ENCODE measurements at places on chromosomes 16 and 17. TPM values are rescaled to one million over a fixed set of nuclear protein-coding genes. Genes with fewer than 3 reads are reported as not detected.
A peak's percentile ranks its signal among the peaks of the same experiment; 100 is the strongest.

MRPL10 gene
- total RNA-seq, result 13.7 TPM

GRCh38 chr17:10420811-10421210 is 939 bp downstream of the MYH8 start:
- no peak for DNase-seq
- no peaks in the 10 kb centered on the region for H3K27me3 ChIP-seq
- no peak overlapping the region for H3K4me3 ChIP-seq
- no peaks in the 10 kb centered on the region for H3K36me3 ChIP-seq
- no peaks in the 10 kb centered on the region for H3K4me1 ChIP-seq

CES4A gene
- 0.11 TPM for total RNA-seq

KRTAP3-2 gene
- not detected for total RNA-seq

- no peak for DNase-seq
- no peak overlapping the region for H3K4me3 ChIP-seq
Measured at GRCh38 chr17:69404399-69404798, 10.1 kb upstream of the MAP2K6 start.

MYH3 gene
- 0.32 TPM for total RNA-seq

DYNLRB2 gene
- total RNA-seq, result not detected

DNA sequence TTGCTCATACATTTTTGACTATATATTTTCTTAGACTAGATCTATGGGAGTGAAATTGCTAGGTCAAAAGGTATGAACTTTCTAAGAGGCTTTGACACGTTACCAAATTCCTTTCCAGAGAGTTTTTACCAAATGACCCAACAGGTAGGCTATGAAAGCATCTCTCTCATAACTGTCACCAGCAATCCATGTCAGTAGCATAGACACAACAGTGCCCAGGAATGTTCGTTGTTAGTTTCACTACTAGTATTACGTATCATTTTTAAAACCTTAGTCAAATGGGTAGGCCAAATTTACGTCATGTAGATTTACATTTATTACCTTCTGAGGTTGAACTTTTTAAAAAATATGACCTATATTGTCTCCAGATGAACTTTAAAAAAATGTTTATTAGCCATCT is 66.8 kb downstream of the MARCHF10 start:
- DNase-seq, result no peak
- no peak overlapping the region for H3K27ac ChIP-seq
- H3K36me3 ChIP-seq, result no peaks in the 10 kb centered on the region
- no peak overlapping the region for H3K4me3 ChIP-seq
- no peaks in the 10 kb centered on the region for H3K27me3 ChIP-seq

DNA sequence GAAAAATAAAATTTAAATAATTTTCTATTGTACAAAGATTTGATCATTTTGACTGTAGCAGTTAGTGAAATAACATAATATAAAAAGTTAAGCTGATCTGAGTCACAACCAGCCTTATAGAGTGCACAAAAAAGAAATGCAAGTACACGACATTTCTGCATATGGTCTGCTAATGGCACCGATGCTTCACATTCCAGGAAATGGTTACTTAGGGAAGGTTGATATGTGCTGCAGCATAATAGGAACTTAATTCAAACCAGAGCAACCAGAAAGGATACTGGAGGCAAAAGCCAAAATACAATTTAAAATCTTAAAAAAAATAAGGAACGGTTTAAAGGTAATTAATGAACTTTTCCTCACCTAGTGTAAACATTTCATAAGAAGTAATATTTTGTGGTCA is 10.0 kb upstream of the CFDP1 start:
- H3K4me1 ChIP-seq, result no peaks in the 10 kb centered on the region
- H3K27ac ChIP-seq, result no peak overlapping the region
- no peaks in the 10 kb centered on the region for H3K36me3 ChIP-seq
- DNase-seq, result no peak
- no peaks in the 10 kb centered on the region for H3K27me3 ChIP-seq
- no peak overlapping the region for H3K4me3 ChIP-seq

CXCL16 gene
- 12.5 TPM for total RNA-seq

DNA sequence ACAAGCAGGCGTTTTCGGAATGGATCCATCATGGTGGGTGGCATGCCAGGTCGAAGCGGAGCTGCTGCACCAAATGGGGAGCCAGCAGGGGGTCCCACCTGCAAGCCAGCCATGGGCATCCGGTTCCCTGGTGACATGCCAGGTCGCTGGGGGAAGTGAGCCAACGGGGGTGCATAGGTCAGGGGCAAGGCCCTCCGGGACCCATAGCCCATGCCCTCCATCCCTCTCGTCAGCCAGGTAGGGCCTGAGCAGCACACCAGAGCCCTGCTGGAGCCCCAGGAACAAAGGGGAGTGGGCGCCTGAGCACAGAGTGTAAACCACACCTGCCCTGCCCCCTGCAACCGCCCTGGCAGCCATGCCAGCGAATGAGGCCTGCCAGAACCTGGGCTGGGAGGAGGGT is 5.0 kb downstream of the SMARCD2 start:
- no peaks in the 10 kb centered on the region for H3K27me3 ChIP-seq
- peak overlapping the region; percentile 89 for H3K27ac ChIP-seq
- H3K4me3 ChIP-seq, result peak overlapping the region; percentile 98

DNA sequence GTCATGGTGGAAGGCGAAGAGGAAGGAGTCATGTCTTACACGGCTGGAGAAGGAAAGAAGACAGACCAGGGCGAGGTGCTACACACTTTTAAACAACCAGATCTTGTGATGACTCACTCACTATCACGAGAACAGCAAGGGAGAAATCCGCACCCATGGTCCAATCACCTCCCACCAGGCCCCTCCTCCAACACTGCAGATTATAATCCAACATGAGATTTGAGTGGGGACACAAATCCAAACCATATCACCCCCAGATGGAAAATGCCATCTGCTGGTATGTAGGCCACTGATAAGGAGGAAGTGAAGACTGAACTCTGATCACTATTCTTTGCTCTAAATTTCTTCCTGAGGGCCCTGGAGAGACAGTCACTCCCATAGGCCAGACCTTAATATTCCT is 7.5 kb upstream of the ITGAX start:
- DNase-seq, result no peak
- no peak overlapping the region for H3K4me3 ChIP-seq
- H3K36me3 ChIP-seq, result no peaks in the 10 kb centered on the region
- H3K27ac ChIP-seq, result no peak overlapping the region
- H3K4me1 ChIP-seq, result no peaks in the 10 kb centered on the region

EPOP gene
- 2.1 TPM for total RNA-seq

DNA sequence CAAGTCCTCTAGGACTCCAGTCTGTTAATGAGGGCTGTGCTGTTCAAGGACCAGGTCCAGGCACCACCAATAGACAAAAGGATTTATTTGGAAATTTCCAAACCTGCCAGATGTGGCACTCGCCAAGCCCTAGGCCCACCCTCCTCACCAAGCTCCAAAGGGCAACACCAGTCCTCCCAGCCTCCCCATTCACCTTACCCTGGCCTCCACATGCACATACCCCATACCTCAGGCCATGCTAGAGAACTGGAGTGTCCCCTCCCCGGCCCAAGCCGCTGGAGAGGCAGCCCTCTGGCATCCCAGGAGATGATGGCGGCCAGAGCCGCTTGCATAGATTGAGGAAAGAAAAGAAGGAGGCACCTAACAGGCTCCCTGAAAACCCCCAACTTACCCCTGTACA is 4.6 kb upstream of the FTSJ3 start:
- peaks cover 14% of the 10 kb centered on the region for H3K4me1 ChIP-seq
- peaks cover 76% of the 10 kb centered on the region for H3K36me3 ChIP-seq
- no peak overlapping the region for H3K4me3 ChIP-seq
- H3K27me3 ChIP-seq, result no peaks in the 10 kb centered on the region

GRCh38 chr16:4888428-4889135 is 41.3 kb downstream of the UBN1 start:
- H3K4me3 ChIP-seq, result no peak overlapping the region
- H3K27ac ChIP-seq, result no peak overlapping the region
- no peaks in the 10 kb centered on the region for H3K4me1 ChIP-seq
- H3K36me3 ChIP-seq, result peaks cover 84% of the 10 kb centered on the region

DNA sequence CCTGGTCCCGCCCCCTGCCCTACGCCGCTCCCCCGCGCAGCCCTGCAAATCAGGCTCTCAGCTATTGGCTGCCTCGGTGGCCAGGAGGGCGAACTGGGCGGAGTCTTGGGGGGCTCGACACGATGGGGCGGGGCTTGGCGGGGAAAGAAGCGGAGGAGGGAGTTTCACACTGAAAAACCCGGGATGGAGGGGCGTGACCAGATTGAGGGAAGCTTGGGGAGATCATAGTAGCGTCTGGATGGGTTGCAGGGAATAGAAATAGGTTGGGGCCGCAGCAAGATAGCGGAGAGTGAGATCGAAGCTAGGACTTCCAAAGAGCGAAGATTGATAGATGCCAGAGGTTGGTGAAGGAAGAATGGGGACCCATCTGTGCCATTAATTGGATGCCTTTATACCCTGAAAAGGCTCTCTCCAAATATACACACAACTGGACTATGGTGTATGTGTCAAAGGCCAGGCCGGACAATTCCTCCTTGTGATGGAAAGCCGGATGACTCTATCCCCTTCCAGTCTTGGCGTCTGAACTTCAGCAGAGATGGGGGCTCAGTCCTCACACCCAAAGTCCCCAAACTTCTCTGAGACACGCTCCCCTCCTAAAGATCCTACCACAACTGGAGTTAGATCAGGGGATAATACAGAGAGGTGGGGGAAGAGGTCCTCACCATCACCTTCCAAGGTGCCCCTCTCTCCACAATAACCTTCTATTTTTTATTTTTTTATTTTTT is 376 bp upstream of the STAC2 start:
- H3K36me3 ChIP-seq, result no peaks in the 10 kb centered on the region
- peak overlapping the region; percentile 87 for H3K27ac ChIP-seq
- peak overlapping the region; percentile 75 for H3K4me3 ChIP-seq
- H3K4me1 ChIP-seq, result peaks cover 30% of the 10 kb centered on the region
- DNase-seq, result peak; percentile 60

GRCh38 chr16:51389881-51390280 is 238.8 kb upstream of the SALL1 start:
- no peak for DNase-seq
- H3K36me3 ChIP-seq, result no peaks in the 10 kb centered on the region
- H3K4me3 ChIP-seq, result no peak overlapping the region
- no peaks in the 10 kb centered on the region for H3K27me3 ChIP-seq
- no peaks in the 10 kb centered on the region for H3K4me1 ChIP-seq

GRCh38 chr16:12573730-12574383 is 229.8 kb downstream of the CPPED1 start:
- no peaks in the 10 kb centered on the region for H3K4me1 ChIP-seq
- H3K27me3 ChIP-seq, result no peaks in the 10 kb centered on the region
- no peak overlapping the region for H3K27ac ChIP-seq
- H3K36me3 ChIP-seq, result no peaks in the 10 kb centered on the region

RGS9 gene
- total RNA-seq, result 0.21 TPM

- H3K36me3 ChIP-seq, result no peaks in the 10 kb centered on the region
- no peak overlapping the region for H3K4me3 ChIP-seq
- H3K27me3 ChIP-seq, result no peaks in the 10 kb centered on the region
- H3K4me1 ChIP-seq, result no peaks in the 10 kb centered on the region
Measured at GRCh38 chr16:53726625-53727024, 22.7 kb downstream of the FTO start.

- H3K27ac ChIP-seq, result no peak overlapping the region
- H3K4me3 ChIP-seq, result no peak overlapping the region
- no peaks in the 10 kb centered on the region for H3K27me3 ChIP-seq
- H3K4me1 ChIP-seq, result no peaks in the 10 kb centered on the region
Measured at GRCh38 chr17:49031965-49032928, 35.1 kb downstream of the IGF2BP1 start.

DNA sequence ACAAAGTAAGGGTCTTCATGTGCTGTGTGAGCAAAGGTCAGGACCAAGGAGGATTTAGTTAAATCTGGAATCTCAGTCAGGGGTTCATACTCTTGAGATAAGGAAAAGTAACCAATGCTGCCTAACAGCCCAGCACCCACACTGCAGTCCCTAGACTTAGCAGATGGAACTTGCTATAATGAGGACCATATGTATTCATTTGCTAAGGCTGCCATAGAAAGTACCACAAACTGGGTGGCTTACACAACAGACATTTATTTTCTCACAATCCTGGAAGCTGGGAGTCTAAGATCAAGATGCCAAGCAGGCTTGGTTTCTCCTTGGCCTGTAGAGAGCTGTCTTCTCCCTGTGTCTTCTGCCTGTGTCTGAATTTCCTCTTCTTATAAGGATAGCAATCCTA is 20.8 kb downstream of the ZP2 start:
- no peaks in the 10 kb centered on the region for H3K27me3 ChIP-seq
- no peak overlapping the region for H3K4me3 ChIP-seq
- DNase-seq, result no peak

ZC3H7A gene
- 56.9 TPM for total RNA-seq

DNA sequence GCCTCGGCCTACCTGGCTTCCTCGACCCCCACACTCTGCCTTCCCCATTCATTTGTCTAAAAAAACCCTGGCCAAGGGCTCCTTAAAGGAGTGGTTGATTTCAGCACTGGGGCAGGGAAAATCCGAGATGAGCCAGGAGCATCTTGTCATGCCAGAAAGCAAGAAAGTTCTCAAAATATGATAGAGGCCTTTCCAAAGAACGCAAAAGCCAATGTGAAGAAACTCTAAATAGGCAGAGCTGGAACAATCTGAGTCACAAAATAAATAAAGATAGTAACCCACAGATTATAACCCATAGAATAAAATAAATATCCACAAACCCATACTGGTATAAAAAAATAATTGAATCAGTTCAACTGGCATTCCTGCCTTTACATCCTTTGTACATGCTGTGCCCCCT is 192.3 kb upstream of the SALL1 start:
- no peaks in the 10 kb centered on the region for H3K4me1 ChIP-seq
- no peak for DNase-seq
- H3K36me3 ChIP-seq, result no peaks in the 10 kb centered on the region
- no peak overlapping the region for H3K4me3 ChIP-seq
- H3K27ac ChIP-seq, result no peak overlapping the region
- H3K27me3 ChIP-seq, result no peaks in the 10 kb centered on the region

CACNG1 gene
- total RNA-seq, result not detected

- no peaks in the 10 kb centered on the region for H3K4me1 ChIP-seq
- no peak overlapping the region for H3K27ac ChIP-seq
- H3K4me3 ChIP-seq, result no peak overlapping the region
- H3K27me3 ChIP-seq, result no peaks in the 10 kb centered on the region
Measured at GRCh38 chr16:67021321-67021720, 7.6 kb upstream of the CBFB start.

DNA sequence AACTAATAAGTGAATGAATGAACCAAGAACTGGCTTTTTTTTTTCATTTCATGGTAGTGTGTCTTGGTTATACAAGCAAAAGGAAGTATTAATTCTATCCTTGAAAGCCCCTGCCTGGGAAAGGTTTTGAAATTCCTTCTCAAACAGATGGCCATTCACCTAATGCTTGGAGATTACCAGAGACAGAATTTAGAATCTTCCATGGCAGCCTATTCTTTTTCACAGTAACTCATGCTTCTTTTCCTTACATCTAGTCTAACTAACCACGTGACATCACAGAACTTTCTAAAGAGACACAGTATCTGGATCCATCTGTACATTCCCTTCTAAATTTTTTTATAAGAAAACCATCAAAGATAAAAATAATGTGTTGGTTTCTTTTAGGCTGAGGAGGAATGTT is 151.6 kb downstream of the FTO start:
- H3K4me3 ChIP-seq, result no peak overlapping the region
- no peak overlapping the region for H3K27ac ChIP-seq
- DNase-seq, result no peak
- no peaks in the 10 kb centered on the region for H3K36me3 ChIP-seq
- no peaks in the 10 kb centered on the region for H3K27me3 ChIP-seq
- no peaks in the 10 kb centered on the region for H3K4me1 ChIP-seq
